HCT116 (cell line): ENCODE measurements at places on chromosomes 11 and 22.

DNA sequence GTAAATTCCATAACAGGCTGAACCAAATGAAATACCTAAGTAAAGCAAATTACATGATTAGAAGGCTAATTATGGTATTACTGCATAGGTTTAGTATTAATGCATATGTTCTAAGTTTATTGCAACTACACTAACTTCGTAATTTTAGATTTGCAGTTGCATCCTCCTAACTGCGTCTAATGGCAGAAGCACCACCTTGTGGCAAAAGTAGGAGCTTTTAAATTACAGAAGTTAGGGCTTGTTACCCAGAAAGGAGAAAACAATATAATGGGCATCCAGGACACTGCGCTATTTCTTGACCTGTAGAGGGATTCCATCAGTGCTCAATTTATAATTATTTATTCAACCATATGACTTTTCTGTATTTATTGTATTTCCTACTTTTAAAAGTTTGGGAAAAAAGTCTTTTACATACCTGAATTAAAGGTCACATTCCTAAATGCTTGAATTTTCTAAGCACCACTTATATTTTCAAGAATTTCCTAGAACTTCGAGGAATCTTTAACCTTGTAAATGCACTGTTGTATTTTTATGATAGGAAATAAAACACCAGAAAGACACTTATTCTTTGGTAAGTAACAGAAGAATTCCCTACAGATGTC, 16.3 kb upstream of the GPR83 start:
- DNase-seq: peak; percentile 2

DNA sequence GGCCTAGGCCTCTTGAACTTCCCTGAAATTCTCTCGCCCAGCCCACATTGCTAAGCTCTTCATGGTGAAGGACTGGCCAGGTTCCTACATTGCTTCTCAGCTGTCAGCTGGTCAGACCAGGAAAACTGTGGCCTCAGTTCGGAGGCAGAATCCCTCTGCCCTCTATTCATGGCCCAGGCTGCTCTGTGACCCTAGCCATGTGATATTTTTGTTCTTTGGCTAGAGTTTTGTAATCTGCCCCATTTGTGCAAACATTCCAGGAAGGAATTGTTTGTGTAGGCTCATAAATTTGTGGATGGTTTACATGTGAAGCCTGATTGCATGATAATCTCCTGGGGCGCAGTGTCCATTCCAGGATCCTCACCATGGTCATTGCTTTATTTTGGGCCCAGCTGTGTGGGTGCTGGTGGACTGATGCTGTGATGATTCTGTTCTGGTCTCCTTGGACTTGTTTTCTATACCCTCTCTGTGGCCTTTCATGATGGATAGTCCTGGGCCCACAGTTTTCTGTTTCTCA, 149.1 kb upstream of the E2F8 start:
- no peak for DNase-seq

GRCh38 chr11:33802194-33802950, 28.1 kb upstream of the FBXO3 start:
- peak; percentile 85 for DNase-seq

- DNase-seq: no peak
Observed at GRCh38 chr11:17161515-17161914, 46.3 kb downstream of the PIK3C2A start.

DNA sequence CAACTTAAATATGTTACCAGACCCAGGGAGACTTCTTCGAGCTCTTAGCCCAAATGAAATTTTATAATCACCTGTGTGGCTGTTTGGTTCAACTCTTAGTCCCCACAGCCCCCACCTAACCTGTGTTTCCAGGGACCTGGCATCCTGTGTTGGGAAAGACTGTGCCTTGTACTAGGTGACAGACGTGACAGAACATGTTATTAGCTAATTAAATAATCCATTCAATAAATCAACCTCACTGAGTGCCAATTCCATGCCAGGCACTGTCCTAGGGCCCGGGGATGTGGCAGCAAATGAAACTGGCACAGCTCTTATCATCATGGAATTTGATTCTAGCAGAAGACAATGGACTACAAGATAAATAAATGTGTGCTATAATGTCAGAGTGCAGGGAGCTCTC, 431.9 kb downstream of the MIAT start:
- DNase-seq: no peak

GRCh38 chr11:74492084-74492483, 1.4 kb downstream of the LIPT2 start:
- DNase-seq: no peak

DNA sequence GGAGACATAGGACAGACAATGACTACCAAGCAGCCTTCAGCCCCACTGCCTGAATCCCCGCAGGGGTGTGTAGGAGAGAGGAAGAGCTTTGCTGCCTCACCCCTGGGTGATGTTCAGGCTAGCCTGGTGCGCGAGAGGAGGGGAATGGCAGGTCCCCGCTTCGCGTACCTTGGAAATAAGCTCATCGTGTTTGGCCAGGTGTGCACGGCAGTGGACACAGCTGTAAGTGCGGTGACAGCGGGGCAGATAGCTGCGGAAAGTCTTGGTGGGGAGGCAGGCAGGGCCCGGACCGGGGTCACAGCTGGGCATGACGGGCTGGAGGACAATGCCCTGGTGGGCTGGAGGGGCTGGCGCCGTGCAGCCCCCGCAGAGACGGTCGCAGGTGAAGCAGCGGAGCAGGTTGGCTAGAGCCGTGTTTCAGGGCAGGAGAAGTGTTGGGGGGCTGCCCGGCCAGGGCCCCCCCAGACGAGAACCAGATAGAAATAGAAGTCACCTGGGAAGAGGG, 2.9 kb downstream of the YPEL4 start:
- DNase-seq: no peak

DNA sequence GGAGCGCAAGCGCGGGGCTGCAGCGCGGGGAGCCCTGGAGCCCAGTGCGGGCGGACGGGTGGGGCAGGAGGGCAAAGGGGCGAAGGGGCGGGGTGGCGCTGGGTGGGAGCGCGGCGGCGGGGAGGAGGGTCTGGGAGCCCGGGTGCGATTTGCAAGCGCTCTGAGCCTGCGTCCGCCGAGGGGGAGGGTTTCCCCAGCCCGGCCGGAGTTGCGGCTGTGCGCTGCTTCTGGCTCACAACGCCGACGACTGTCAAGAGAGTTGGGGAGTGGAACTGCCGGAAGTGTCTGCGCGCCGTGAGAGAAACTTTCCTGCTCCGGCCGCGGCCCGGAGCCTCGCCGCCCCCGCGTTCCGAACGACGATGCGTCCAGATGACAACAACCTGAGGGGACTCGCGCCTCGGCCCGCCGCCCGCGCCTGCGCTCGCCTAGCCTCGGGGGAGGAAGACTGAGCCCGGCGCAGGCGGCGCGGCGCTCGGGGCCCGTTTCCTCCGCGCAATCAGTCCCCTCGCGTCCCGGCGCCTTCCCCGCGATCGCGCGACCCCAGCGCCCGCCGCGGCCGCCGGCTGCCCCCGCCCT, at the start of gene ARHGAP42:
Gene ARHGAP42 (plus strand): TSS at position 235 of the 576 bp plus-strand sequence. CDS start 391 bp downstream, outside the sequence.
- DNase-seq: no peak

DNA sequence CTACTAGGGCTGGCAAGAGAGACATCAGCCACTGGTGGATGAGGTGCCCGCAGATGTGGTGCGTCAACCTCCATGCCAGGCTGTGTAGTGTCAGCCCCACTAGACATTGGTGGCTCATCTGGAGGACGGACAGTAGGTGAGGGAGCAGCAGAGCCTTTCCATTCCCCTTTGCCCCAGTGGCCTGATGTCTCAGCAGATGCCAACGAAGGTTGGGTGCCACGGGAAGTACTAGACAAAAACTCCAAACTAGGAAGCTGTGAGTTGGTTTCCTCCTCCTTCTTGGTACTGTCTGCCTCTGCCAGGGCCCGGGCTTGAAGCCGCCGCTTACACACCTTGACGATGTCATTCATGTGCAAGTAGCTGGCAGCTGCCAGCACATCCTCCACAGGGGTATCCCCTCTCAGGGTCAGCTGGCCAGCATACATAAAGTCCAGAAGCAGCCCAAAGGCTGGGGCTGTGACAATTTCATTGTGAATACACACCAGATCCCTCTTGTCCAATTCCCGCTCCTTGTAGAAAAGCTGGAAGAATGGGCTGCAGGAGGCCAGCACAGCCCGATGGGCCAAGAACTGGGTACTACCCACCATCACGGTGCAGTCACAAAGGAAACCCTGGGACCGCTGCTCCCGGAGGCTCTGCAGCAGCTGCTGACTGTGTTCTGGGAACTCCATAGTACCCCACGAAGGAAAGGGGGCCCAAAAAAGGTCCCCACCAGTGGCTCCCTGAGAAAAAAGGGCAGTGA, 795 bp downstream of the ZBTB3 start:
- no peak for DNase-seq

GRCh38 chr11:105490333-105490732, 119.5 kb upstream of the GRIA4 start:
- DNase-seq: no peak
